ENCODE measurements at places on chromosomes 16 and 17.

DNA sequence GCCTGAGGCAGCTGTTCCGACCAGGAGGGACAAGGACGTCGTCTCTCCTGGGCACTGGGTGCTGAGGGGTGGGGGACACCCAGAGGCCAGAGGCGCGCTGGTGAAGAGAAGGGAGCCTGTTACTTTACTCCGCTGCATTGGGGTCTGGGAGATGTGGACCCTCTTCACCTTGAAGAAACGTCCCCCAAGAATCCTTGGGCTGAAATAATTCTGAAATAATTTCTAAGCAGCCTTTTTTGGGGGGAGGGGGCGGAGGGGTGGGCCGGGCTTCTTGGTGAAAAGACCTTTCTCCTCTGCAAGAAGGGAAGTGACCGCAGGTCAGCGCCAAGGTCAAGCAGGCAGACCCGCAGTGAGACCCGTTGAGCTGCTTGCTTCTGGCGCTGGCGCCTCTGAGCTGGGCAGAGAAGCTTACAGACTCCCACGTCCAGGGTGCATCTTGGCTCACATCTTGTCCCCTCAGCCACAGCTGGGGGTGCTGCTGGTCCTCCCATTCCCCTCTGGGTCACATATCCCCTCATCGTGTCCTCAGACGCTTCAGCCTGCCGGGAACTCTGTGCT, 1.1 kb downstream of the SYT17 start:
- no peak for DNase-seq

GRCh38 chr17:27216836-27217235, 77.1 kb upstream of the WSB1 start:
- no peak for DNase-seq

- DNase-seq = no peak
These were observed 9.0 kb downstream of the SMYD4 start for GRCh38 chr17:1820528-1821252.

GRCh38 chr16:88471575-88471974, 18.5 kb downstream of the ZFPM1 start:
- DNase-seq = no peak

DNA sequence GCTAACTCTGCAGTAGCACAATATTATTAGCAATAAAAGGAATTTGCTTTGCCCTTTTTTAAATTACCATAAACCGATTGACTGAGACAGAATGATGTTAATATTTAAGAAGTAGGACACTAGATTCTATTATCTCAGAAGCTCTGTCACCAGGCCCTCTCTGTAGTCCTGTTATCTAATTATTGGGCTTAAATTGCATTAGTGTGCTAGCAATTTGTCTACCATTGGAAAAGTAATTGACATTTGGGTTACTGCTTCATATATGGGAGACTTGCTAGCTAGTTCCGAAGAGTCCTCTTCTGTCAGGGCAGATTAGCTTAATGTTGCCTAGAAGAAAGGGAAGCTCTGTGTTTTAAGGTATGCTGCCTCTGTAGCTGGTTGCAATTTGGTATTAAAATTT, 1107.3 kb upstream of the EEF2KMT start:
- DNase-seq = no peak

- no peak for DNase-seq
These were observed 1.2 kb downstream of the HOXB1 start for GRCh38 chr17:48529683-48530009.

DNA sequence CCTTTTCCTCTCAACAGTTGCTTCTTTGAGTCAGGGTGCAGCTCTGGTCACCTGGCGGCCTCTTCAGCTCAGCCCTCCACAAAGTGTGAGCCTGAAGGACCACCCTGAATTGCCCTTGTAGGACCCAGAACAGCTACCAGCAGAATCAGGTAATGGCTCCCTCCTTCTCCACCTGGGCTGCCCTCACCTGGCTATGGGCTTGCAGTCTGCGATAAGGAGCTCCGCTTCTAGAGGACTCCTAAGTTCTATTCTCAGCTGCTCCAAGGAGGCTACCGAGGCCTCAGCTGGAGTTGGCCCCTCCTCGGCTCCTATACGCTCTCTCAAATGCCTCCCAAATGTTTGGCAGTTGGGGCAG, 13.4 kb downstream of the SMIM5 start:
- DNase-seq = no peak

- no peak for DNase-seq
These were observed 225.4 kb downstream of the SEC14L1 start for GRCh38 chr17:77366206-77366557.

GRCh38 chr16:51449441-51449840, 298.4 kb upstream of the SALL1 start:
- no peak for DNase-seq

DNA sequence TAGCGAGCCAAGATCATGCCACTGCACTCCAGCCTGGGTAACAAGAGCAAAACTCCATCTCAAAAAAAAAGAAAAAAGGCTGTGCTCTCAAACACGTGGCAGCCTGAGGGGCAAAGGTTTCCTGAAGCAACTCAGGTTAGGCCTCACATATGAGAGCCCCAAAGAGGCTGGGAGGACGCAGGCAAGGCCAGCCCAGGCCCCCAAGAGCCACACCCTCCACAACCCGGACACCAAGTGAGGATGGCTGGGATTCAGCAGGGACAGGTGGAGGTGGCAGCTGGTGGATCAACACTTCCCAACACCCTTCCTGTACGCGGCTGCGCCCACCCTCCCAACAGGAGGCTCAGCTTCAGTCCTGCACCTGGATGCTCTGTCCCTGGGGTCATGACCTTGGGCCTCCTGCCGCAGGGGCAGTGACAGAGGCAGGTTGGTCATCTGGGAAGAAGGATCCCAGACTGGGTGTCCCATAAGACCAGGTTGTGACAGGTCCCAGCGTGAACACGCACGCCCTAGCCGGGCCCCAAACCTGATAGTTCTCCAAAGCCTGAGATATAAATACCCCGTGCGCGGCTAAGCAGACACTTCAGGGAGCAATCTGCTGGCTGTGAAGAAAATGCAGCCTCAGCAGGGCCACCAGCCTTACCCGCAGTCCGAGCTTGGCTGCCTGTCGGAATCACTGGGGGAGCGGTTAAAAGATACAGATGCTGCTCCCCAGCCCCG, 78.1 kb downstream of the TIMM22 start:
- DNase-seq = no peak

- DNase-seq = no peak
These were observed 63.2 kb downstream of the AMFR start for GRCh38 chr16:56362057-56362655.

- no peak for DNase-seq
These were observed 172.0 kb upstream of the RPL38 start for GRCh38 chr17:74031316-74032090.

DNA sequence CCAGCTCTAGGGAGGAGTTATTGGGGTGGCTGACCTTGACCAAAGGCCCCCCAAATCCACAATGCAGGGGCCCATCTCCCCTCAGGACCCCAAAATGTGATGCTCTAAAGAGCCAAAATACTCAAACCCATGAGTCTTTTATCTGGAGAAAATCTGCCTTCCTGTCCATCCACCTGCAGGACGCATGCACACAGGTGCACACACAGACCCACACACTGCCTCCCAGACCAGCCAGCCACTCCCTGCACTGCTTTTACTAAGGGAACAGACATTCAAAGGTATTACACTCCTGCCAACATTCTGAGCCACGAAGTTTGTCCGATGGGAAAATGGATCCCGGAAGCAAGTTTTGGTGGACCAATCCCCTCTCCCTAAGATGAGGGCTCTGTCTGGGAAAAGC, 76.1 kb upstream of the CDH5 start:
- no peak for DNase-seq

- no peak for DNase-seq
These were observed 198.1 kb upstream of the IRX3 start for GRCh38 chr16:54484700-54485099.

GRCh38 chr16:14302031-14302398, 230.9 kb downstream of the MRTFB start:
- DNase-seq = no peak

- DNase-seq = no peak
These were observed 3.7 kb downstream of the GGA2 start for GRCh38 chr16:23506606-23506994.

GRCh38 chr16:68356919-68357286, 46.1 kb downstream of the PRMT7 start:
- DNase-seq = no peak

GRCh38 chr17:65783845-65784334, 222.4 kb upstream of the AXIN2 start:
- no peak for DNase-seq

DNA sequence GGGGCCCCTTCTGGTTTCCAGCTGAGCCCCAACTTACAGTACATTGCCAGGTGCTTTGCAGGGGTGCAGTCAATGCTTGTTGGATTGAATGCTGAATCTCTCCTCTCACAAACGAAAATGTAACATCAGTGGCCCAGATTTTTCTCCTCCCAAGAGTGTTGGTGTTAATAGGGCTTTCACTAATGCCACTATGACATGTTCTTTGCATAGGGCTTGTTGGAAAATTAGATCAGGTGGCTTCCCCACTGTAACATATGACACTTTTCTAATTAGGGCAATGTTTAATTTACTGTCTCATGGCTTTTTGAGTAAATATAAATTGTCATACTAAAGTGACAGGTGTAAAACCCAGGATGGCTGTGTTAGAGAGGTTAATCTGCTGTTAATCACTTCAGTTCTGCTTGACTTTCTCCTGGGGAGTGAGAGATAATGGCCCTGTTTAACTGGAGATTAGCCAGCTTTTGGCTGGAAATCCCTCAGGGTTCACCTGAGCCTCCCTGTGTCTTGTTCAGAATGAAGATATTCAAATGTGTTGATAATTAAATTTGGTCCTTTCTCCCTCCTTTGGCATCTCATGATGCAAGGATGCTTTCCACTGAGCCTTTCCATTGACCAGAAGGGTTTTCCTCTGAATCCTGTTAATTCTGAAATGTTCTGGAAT, 502.3 kb downstream of the RBFOX1 start:
- no peak for DNase-seq

DNA sequence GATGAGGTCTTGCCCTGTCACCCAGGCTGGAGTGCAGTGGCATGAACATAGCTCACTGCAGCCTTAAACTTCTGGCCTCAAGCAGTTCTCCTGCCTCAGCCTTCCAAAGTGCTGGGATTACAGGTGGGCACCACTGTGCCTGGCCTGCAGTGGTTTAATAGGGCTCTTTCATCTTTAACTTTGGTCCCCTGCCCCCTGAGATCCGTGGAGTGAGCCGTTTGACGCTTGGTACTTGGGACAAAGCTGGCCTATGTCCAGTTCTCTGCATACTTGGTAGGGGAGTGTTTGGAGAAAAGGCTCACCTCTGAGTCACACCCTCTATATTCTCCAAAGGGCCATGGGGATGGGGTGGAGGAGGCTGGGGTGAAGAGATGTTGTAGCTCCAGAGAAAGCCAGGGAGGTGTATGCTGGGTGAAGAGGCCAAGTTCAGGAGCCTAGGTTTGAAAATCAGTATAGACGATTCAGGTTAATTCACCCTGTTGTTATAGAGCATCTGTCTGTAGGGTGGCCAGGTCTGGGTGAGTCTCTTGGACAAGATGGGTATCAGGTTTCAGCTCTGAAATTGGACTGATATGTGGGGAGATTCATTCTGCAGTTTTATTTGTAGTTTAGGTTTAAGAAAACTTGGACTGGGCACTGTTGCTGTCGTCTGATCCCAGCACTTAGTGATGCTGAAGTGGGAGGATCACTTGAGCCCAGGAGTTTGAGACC, 17.6 kb downstream of the ABCC1 start:
- DNase-seq = no peak

GRCh38 chr17:79779661-79780365, 1.9 kb downstream of the CBX2 start:
- DNase-seq = no peak

DNA sequence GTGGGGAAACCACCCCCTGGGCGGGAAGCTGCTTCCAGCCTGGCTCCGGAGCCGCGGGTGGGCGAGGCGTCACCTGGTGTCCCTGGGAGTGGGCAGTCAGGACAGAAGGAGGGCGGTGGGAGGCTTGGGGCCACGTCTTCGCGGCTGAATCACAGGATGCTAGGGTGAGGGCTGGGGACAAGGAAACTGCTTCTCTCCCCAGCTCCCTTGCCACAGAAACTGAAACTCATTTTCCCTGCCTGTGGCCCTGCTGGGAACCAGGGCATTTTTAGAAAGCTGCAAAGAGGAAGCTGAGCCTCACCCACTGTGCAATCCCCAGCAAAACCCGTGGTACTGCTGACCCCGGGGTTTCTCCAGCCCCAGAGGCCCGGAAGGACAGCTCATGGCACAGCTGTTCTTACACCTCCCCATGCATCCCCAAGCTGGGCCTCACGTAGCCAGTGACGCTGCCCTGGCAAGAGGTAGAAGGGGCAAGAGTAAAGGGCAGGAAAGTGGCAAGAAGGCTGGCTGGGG, 8.2 kb downstream of the RHBDF2 start:
- DNase-seq = no peak

- DNase-seq = no peak
These were observed 196.7 kb downstream of the CYB561 start for GRCh38 chr17:63249256-63250004.

DNA sequence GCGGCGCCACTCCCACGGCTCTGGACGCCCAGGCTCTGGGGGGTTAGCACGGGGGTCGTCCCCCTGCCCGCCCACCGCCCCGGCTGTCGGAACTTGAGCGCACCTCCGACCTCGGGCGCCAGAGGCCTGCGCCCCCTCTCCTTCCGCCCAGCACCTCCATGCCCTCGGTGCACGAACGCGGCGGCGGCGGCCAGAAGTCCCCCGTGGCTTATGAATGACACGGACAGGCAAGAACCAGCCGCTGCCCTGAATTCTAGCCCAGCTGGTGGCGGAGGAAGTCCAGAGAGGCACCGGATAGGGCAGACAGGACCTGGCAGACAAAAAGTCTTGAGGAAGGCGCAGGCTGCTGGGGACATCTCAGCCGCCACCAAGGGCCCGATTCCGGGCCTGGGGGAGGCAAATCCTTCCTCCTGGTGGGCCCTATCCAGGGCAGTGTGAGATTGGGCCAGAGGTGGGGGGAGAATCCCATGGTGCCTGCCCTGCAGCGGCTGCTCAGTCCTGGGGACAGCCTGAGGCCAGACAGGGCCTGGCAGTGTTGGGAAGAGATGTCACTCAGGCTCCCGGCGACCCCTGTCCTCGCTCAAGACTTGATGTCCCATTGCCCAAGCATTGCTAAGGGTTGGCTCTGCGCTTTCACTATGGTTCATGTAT, 897 bp upstream of the CYGB start:
- DNase-seq = no peak

DNA sequence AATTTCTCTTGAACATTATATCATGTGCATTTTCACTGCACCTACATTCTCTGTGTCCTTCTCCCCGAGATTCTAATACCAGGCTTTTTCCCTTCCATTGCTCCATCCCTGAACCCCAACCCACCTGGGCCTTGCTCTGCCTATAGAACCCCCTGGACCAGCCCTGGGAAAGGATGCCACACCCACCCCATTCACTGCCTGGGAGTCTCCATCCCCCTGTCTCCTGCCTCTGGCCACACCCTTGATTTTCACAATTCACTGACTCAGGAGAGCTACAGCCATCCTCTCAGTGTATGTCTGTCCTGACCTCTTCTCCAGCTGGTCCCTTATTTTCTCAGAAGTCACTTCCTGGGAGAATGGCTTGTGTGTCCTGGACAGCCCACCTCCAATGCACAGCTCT, 27.9 kb upstream of the NGFR start:
- DNase-seq = no peak

GRCh38 chr17:56913353-56913866, 439 bp downstream of the TRIM25 start:
- no peak for DNase-seq

GRCh38 chr17:58368860-58369213, 16.8 kb upstream of the SUPT4H1 start:
- no peak for DNase-seq
